ENCODE measurements at places on chromosomes 7 and 10.

DNA sequence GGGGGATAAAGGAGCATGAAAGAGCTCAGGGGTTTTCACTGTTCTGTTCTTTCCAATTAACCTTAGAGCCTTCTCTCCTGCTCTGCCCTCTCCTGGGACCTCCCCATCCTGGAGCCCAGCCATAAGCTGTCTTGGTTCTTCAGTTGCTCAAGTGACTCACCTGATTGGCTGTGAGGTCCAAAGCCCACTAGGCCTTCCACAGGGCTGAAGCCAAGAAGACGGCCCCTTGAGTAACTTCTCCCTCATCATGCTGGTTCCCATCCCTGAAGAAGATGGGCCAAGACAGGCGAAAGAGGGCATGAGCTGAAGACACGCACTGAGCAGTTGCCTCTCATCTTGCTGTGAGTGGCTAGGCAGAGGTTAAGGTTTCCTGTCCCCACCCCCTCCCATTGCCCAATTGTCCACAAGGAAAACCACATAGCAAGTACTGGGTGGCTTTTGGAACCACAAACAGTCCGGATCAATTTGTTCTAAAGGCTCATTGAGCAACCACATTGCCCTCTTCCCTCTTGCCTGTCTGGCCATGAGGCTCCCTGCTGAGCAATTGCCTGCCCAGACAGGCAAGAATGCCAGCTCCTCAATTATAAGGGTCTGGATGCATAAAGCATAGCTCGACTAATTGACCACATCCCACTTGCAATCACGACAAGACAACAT is 43.9 kb upstream of the GPAM start:
- no peak for DNase-seq

DNA sequence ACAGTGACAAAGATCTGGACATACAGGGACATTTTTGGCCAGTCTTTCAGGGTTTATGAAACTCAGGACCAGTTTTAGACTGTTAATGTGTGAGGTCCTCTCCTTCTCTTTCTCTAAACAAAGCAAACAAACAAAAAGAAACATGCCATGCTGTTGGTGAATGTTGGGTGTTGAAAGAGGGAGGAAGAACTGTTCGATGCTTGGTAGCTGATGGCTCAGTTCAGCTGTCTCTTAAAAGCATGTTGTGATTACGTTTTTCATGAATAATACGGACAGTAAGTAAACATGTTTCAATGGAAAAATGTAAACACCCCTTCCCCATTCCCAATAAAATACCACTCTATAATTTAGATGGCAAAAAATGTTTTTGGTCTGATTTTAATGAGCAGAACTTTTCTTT is 219.1 kb downstream of the SEC23IP start:
- no peak for DNase-seq

- DNase-seq, result no peak
These were observed 81.5 kb downstream of the SRPK2 start for GRCh38 chr7:105307163-105307672.

GRCh38 chr7:48112401-48113165 is 23.5 kb downstream of the UPP1 start:
- DNase-seq, result no peak

GRCh38 chr7:46461334-46461777 is 540.3 kb upstream of the IGFBP3 start:
- no peak for DNase-seq

DNA sequence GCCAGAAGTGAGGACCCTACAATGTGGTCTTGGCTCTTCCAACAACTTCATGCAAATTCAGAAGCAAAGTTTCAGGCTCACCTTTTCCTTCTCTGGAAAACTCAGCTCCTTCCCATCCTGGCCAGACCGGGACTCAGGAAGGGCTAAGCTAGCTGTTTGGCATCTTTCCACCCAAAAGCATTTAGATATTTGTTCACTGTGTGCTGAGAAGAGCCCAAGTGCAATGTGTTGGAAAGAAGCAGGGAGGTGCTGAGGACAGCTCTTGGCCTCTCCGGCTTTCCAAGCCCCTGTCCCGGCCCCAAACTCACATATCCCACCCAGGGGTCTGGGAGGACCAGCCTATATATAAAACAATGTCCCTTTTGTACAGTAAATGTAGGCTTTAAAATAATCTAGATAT is 44.5 kb downstream of the MKI67 start:
- DNase-seq, result no peak

DNA sequence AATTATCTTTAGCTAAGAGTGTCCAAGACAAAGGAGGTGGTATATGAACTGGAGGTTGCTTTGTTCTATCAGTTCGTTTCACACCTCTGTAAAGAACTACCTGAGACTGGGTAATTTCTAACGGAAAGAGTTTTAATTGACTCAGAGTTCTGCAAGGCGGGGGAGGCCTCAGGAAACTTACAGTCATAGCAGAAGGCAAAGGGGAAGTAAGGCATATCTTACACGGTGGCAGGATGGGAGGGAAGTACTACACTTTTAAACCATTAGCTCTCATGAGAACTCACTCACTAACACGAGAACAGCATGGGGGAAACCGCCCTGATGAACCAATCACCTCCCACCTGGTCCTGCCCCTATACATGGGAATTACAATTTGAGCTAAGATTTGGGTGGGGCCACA is 1202.3 kb upstream of the LRRTM3 start:
- DNase-seq, result no peak

- DNase-seq, result no peak
These were observed 38.0 kb downstream of the NOC3L start for GRCh38 chr10:94324609-94325233.

DNA sequence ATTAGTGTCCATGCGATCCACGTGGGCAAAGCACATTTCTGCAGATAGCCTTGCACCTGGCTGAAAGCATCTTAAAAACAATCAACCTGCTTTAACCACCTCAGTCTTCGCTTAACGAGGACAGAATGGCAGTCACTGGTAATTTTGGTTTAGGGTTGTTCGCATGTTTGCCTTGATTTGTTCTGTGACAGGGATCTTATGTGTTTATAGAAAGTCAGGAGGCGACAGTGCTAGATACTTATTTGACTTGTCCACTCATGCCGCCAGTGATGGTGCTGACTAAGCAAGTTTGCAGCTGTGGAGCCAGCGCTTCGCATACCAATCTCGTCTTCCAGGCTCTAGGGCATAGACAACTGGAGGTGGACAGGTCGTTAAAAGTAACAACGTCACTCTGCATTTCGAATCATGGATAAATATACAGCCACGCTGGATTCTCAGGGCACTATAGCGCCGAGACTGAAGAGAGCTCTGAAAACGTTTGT is 1.2 kb upstream of the TMEM243 start:
- DNase-seq, result no peak

GRCh38 chr7:73738220-73738611 is 386 bp downstream of the ABHD11 start:
- DNase-seq, result peak; percentile 57

DNA sequence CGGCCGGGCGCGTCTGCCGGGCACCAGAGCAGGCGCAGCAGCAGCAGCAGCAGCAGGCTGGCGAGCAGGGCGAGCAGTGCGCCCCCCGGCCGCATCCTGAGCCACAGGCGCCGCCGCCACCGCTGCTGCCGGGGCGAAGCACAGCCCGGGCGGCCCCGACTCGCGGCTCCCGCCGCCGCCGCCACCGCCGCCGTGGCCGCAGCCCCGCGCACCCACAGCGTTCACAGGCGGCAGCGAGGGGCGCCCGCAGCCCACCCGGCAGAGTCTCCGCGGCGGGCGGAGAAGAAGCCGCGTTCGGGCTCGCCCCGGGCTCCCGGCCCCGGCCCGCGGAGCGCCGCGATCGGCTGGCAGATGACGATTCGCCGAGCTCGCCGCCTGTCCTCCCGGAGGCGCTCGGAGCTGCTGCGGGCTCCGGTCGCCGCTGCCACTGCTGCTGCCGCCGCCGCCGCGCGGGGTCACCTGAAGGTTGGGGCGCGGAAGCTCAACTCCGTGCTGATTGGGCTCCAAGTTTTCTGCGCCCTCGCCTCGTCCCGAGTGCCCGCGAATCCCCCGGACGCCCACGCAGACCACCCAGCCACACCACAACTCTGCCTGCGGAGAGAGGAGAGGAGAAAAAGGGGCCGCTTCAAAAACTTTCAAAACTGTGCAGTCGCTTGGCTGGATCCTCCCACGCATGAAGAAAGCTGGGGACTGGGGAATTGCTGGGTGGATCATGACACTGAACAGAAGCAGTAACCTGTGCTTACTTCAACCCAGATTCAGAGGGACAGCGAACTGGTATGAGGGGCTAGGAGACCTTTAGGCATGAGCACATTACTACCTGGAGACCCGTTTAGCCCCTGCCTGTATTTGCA is at the start of gene ST8SIA6:
TSS of gene ST8SIA6 (minus strand) at position 435 of the 854 bp plus-strand sequence. CDS start at position 95, 340 bp downstream.
- no peak for DNase-seq

DNA sequence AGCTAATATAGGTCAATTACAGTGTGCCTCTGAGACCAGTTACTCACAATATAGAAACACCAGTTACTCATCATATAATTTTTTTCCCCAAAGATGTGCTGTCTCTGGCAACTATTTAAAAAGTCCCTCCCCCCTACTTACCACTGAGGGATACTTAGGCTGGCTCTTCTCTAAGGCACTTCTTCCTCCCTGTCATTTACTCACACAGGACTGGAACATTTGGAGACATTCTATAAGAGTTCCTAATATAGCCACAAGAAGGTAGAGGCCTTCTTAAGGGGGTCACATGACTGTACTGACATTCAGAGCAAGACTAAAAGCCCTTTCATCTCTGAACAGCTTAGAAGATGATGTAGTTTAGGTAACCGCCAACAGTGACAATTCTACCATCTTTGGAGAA is 44.4 kb upstream of the SLIT1 start:
- DNase-seq, result no peak

GRCh38 chr10:127089446-127089845 is 106.9 kb downstream of the INSYN2A start:
- no peak for DNase-seq

- peak; percentile 8 for DNase-seq
These were observed 1.0 kb upstream of the LRRN3 start for GRCh38 chr7:111089822-111090426.

DNA sequence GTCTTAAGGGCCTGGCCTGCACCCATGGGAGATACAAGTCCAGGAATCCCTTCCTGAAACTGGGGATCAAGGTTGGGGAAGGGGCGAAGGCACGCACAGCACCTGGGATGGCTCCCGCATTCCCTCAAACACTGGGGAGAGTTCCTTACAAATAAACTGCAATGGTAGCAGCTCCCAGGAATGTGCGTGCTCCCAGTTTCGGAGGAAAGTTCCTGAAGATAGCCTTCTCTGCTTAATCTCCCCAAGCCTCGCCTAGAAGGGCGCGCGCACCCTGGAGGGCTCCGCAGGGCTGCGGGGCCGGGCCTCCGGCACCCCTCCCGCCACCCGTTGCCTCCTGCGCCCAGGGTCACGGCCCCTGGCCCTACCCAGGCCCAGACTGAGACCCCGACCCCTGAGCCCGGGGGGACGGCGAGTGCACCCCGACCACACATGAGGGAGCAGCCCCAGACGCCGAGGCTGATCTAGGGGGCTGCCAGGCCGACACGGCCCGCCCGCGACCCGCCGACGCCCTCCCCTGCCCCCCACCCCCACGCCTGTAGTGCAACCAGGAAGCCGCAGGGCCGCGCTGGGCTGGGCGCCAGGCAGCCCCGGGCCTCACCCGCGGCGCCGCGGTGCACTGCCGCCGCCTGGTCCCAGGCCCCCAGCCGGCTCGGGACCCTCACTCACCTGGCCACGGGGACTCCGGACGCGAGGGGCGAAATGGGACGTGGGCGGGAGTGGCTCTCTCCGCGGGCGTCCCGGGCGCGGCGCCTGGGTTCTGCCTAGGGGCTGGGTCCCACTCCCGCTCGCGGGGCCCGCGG is 460 bp downstream of the ANXA11 start:
- DNase-seq, result no peak

GRCh38 chr7:132793474-132793873 is 217.2 kb upstream of the PLXNA4 start:
- no peak for DNase-seq

GRCh38 chr7:86991093-86991769 is 68.2 kb downstream of the ELAPOR2 start:
- DNase-seq, result no peak

DNA sequence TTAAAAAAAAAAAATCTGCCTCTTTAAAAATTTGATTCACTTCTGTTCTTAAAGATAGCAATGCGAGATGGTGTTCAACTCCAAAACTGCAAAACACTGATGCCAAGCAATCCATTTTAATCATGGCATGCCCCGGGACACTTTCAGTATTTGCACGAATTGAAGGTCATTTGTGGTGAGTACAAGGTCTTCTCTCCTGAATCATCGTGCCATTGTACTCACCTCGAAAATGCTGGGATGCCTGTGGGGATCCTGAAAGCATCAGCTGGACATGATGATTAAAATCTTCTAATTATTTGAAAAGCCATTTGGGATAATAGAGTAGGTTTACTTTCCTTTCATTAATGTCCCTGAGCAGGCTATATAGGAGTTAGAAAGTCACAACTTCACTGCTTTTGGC is 125.1 kb upstream of the NRP1 start:
- no peak for DNase-seq

GRCh38 chr10:44628921-44629320 is 244.0 kb upstream of the CXCL12 start:
- no peak for DNase-seq

GRCh38 chr10:29537799-29538198 is 97.0 kb downstream of the SVIL start:
- no peak for DNase-seq

DNA sequence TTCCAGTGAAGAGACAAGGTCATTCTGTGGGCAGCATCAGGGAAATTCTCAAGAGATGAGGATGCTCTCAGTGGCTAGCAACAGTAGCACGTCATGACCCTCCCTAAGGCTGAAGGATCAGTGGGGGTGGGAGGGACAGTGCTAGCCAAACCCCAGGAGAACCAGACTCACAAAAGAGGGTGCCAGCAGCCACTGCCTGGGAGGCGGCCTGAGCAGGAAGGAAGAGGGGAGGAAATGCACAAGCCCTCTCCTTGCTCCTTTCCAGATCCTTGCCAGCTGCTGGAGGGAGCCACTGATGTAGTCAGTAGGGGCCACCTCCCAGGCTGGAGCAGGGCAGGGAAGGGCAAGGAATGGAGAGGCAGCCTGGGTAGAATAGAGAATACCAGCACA is 302.7 kb downstream of the RPS24 start:
- no peak for DNase-seq

GRCh38 chr10:59762505-59762904 is 9.2 kb upstream of the MRLN start:
- DNase-seq, result no peak

DNA sequence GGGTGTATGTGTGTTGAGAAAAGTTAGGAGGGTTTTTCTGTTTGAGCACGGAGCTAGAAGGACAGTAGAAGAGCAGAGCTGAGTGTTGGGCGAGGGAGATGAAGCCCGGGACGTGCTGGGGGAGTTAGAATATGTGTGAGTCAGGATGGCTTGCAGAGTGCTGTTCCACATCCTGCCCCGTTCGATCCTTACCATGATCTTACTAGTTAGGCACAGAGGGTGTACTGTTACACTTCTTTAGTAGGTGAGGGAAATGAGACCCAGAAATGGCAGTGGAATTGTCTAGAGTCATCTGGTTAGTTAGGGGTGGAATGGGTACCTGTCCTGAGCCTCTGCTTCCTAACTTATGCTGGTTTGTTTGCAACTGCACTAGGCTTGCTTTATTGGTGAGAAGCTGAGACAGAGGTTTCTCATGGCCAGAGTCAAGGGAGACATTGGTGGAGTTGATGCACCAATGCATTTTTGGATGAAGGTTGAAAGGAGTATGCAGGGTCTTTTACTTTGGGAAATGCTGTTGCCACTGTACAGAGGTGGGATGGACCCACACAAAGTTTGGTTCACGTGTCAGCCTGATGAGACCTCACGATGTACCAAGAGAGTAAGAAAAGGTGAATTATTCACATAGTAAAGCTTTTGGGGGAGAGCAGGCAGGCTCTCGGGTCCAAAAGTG is 42.4 kb downstream of the CCNY start:
- DNase-seq, result peak; percentile 14

GRCh38 chr10:70430493-70431445 is 10.7 kb downstream of the NODAL start:
- no peak for DNase-seq
